Stimulated activated CD8-positive, alpha-beta memory T cell treated with anti-CD3 and anti-CD28 coated beads, Interleukin-7, amount 100 ng/mL, for 1 hour (primary cell): ENCODE measurements at places on chromosomes 3 and 15.

DNA sequence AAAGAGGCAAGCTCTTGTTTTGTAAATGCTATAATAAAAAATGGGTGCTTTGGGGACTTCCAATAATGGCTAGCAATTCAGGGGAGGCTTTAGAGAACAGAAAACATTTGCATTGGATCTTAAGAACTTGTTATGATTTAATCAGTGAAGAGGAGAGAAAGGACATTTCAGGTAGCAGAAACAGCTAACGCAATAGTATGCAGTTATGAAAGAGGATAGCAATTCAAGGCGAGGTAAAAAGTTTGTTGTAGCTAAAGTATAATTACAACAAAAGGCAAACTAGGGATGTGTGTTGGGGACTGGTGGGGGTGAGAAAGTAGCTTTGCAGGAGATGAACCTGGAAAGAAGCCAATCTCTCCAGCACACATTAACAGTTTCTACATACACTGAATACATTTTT is 558.7 kb upstream of the SEMA6D start:
- no peak for DNase-seq

GRCh38 chr15:90851940-90852339 is 16.4 kb upstream of the FURIN start:
- DNase-seq, result no peak

GRCh38 chr3:12444582-12445471 is 39.5 kb upstream of the TSEN2 start:
- DNase-seq, result no peak

DNA sequence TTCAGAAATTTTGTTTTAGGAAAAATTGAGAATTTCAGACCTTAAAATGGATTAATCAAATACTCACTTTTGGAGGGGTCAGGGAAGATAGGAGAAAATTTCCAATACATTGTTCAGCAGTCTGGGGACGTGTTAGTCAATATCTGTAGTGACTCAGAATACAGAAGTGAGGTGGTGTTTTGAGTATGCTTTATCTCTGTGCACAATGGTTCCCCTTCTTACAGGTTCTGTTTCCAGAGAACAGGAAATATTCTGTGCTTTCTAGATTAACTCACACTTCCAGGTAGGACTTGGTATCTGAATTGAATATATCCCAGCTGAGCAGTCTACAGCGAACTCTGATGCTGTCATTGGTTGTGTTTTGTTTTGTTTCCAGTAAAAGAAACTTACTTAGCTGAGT is 30.7 kb upstream of the CCDC54 start:
- no peak for DNase-seq

DNA sequence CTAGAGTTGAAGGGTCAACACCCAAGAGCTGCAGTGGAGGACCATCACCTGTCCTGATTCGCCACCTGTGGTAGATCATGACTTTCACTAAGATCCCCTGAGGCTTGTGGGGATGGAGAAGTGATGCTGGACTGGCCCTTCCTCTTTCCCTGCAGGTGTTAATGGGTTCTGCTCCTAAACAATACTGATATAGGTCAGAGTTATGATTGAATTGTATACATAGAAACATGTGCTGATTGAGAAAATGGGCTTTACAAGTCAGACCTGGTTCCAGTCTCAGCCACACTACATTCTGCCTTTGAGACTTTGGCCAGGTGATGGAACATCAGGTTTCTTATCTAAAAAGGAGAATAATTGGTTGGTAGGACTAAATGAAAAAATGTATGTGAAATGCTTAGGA is 418.9 kb upstream of the TPRG1 start:
- no peak for DNase-seq

- no peak for DNase-seq
These were observed 11.8 kb downstream of the KCNH8 start for GRCh38 chr3:19159966-19160635.

- no peak for DNase-seq
These were observed 162.7 kb downstream of the STT3B start for GRCh38 chr3:31695280-31696008.

DNA sequence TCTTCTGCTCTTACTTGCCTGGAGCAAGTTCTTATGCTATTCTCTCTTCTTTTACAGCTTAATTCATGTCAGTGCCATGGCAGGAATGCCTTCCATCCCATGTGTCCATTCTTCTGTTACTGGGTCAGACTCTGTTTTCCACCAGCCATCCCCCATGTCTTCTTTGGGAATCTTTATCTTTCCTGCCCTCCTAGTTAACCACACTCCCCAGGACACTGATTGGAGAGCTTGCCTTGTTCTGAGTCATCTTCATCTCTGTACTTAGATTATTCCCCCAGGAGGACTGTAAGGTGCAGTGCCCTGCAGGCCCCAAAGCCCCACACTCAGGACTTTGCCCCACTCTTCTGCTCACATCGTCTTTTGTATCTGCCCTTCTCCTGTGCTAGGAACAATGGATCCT is 3.6 kb downstream of the ABHD17C start:
- no peak for DNase-seq

DNA sequence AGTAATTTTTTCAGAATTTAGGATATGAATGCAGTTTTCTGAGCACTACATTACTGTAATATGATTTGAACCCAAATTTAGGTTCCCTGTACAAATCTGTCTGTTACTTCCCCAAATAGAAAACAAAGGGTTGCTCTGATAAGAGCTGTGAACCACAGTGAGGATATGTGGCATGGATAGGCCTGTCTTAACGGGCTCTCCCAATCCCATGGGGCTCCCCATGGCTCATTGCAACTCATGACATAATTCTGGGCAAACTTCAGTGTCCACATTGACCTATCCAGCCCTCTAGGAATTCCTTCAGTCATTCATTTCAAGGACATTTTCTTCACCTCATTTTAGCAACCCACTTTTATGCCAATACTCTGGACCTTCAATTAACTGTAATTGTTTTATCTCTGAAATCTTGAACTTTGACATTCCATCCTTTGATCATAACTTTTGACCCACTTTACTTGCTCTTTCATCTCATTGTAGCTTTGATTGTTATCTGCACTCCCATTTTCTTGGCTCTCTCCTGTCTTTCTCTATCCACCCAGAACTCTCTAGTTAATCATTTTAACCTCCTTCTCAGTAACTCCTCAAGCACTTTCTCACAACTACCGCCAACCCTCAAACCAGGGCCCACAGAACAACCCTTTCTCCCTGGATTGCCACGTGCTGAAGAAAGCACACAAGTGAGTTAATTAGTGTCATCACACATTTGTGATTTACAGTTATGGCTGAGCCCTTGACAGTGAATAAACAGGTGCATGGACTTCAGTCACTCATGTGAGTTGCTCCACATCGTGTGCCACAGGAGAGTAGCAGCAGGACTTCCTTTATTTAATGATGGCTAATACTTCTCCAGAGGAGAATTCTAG is 94.9 kb upstream of the AADACL2 start:
- DNase-seq, result no peak

GRCh38 chr15:77021803-77022381 is 27.0 kb downstream of the PSTPIP1 start:
- no peak for DNase-seq

DNA sequence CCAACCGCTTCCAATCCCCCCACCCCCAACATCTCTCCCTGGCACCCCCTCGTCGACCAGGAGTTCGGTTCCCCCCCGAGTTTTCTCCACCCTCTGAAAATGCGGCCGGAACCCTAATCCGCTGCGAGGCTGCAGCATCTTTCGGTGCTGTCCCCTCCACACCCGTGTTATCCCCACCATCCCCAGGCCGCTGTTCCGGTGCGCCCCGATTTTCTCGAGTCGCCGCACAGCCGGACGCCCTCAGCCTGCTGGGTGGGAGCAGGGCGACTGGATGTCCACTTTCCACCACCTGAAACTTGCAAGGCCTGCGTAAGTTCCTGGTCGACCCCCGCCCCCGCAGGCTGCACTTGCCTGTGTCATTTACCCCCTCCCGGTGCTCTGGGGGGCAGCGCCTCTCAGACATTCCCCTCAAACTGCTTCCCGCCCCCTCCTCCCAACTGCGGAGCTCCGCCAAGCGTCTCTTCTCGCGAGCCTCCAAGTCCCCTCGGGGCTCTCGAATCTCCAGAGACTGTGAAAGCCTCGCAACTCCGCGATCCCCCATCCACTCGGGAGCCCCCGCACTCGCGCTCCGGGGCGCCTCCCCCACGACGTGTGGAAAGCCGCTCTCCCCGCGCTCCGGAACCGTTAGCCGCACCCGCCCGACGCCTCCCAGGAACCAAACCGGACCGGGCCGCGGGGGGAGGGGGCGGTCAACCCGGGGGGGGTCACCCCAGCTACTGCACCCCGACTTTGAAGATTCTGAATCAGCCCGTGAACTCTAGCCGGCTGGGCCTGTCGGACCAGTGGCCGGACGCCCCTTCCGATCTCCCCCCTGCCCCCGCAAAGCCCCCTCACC is 566 bp downstream of the ETV5 start:
- DNase-seq, result no peak

DNA sequence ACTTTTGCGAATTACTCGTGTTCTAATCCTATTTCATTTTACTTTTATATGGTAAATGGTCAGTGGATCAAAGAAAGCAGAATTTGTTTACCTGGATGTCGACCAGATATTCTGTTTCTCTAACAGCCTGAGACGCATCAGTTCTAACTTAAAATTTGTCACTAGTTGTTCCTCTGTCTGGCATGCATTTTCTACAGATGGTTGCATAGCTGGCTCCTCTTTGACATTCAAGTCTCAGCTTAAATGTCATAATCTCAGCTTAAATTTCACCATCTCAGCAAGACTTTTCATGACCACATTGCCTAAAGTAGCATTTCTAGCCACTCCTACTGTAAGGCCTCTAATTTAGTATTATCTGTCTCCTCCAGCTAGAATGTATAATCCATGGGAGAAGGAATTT is 609.3 kb downstream of the AGBL1 start:
- no peak for DNase-seq

- no peak for DNase-seq
These were observed 186.4 kb downstream of the WDR72 start for GRCh38 chr15:53573091-53573490.

GRCh38 chr15:25469377-25469776 is 30.6 kb upstream of the UBE3A start:
- DNase-seq, result no peak

GRCh38 chr3:57065588-57065987 is 5.1 kb downstream of the SPATA12 start:
- DNase-seq, result no peak

- DNase-seq, result no peak
These were observed 443.8 kb upstream of the TGFBR2 start for GRCh38 chr3:30162579-30162978.

DNA sequence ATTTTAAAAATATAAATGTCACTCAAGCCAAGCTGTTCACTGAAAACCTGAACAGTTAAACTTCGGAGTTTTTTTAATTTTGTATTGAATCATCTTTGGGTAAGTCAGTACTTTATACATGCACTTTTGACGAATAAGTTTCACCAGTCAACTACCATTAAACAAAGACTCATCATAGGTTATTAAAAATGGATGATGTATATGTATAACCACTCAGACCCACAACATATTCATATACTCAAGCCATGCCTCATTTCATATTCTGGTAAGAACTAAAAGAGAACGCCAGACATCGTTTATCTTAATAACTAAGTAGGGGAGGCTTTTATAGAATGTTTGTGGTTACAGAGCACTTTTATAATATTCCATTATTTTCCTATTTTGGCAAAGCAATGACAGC is 18.3 kb downstream of the MSL2 start:
- DNase-seq, result no peak

DNA sequence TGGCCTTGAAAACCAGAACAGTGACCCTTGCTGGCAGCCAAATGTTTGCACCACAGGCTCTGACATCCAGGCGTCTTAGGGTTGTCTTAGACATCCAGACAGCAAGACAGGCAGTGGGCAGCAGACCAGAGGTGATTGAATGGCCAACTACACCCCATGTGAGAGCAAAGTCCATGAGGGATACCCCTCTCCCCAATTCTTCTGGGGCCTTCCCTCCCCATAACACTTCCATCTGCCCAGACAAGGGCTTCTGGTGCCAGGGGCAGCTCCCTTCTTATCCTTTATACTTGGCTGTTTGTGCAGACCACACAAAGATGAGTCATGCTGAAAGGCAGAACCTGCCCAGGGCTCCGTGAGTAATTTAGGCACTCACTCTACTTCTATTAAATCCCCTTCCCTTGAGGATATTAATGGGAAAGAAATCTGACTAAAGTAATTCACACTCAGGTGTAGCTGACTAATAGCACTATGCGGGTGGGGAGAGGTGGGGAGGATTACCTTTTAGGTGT is 257.9 kb downstream of the UACA start:
- no peak for DNase-seq
